Ovary (tissue), 10 donors: ENCODE measurements at places on chromosomes 5 and 9. TPM values are rescaled to one million over a fixed set of nuclear protein-coding genes. Genes with fewer than 3 reads are reported as not detected.

Gene CCL21
- total RNA-seq, result 34.2 TPM

Gene PRRX2
- total RNA-seq, result 4.0 TPM

Gene CYLC2
- not detected for total RNA-seq

Gene STK32A
- 8.9 TPM for total RNA-seq

Gene CSF1R
- 16.4 TPM for total RNA-seq

Gene PFN3
- not detected for total RNA-seq

Gene PTGDS
- total RNA-seq, result 5.8 TPM

Gene LTC4S
- total RNA-seq, result 11.8 TPM

Gene CAMK2A
- 0.34 TPM for total RNA-seq

Gene LRRTM2
- 0.92 TPM for total RNA-seq

Gene GLDC
- not detected for total RNA-seq

Gene PCDHAC2
- total RNA-seq, result 0.82 TPM

Gene SLC9A3
- total RNA-seq, result 2.6 TPM

Gene HTR1A
- 2.7 TPM for total RNA-seq

Gene LRRC19
- total RNA-seq, result not detected

GRCh38 chr5:13179407-13180087, 764.9 kb downstream of the DNAH5 start:
- no peak for DNase-seq

- DNase-seq, result no peak
These were observed 70.6 kb downstream of the SMARCA2 start for GRCh38 chr9:2085716-2086115.

DNA sequence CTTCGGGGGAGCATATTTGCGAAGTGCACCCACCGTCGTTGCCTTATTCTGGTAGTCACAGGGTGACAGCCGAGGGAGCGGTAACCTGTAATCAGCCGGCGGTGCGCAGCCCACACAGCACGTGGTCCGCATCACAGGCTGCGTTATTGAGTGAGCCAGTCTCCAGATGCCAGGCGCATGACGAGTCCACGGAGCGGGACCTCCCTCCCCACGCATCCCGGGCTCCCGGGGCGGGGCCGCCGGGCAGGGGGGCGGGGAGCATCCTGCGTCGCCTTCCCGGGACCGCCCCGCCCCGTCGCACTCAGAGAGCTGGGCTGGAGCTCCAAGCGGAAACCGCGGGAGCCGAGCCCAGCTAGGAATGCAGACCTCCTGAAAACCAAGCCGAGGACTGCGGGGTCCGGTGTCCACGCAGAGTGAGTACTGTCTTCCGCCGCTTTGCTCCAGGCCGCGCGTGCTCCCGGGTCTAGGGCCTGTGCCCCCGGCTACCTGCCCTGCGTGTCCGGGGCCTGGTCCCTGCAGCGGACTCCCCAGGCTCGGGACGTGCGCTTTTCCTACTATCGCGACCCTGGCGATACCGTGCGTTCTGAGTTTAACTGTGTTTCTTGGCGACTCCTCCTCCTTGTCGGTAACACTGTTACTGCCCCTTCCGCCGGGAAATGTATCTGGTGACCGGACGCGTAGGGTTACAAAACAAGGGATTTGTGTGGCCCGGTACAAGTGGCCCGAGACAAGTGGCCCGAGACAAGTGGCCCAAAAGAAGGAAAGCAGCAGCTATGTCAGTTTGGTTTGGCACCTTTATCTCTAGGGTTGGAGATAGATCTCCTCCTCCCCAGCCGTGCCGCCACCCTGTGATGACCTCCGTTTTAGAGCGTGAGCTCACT, 40.6 kb downstream of the CAST start:
- peak; percentile 95 for DNase-seq

- no peak for DNase-seq
These were observed 21.9 kb upstream of the MED10 start for GRCh38 chr5:6399980-6400910.

GRCh38 chr9:128696923-128697707, 5.2 kb upstream of the PKN3 start:
- no peak for DNase-seq

DNA sequence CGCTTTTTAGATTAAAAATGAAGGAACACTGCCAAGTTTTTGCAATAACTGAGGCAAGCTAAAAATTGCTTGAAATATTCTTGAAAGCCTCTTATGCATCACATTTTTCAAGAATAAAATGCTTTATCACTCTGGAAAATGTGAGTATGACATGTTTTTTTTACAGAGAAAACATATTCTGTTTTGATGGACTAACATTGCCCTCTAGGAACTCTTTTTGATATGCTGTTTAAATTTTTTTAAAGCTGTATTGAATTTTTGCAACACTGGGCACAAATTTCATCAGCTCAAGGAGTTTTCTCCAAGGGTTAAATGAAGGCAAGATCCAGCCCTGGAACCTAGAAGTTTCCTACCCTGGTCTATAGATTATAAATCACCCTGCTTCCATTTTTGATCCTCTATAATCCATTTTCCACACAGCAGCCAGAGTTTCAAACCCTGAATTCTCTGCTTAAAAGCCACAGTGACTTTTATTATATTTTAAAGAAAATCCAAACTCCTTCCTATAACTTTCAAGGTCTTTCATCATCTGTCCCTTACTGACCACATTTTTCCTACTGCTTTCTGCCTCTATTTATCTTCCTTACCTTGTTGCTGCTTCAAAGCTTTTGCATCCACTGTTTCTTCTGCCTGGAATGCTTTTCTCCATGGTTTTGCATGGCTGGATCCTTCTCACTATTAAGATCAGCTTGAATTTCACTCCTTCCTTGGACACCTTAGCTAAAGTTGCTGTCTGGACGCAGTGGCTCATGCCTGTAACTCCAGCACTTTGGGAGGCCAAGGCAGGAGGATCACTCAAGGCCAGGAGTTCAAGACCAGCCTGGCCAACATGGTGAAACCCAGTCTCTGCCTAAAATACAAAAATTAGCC, 60.9 kb downstream of the IL31RA start:
- no peak for DNase-seq

GRCh38 chr9:116992865-116993264, 305.8 kb downstream of the TRIM32 start:
- DNase-seq, result no peak

- no peak for DNase-seq
These were observed 571.1 kb upstream of the ZNF608 start for GRCh38 chr5:125317536-125317995.

GRCh38 chr5:63555874-63556273, 406.4 kb downstream of the HTR1A start:
- DNase-seq, result no peak

- DNase-seq, result no peak
These were observed 128.3 kb downstream of the GPBP1 start for GRCh38 chr5:57302164-57302563.

GRCh38 chr5:174750711-174751110, 26.3 kb downstream of the MSX2 start:
- DNase-seq, result no peak

- DNase-seq, result no peak
These were observed 143.9 kb downstream of the GOLPH3 start for GRCh38 chr5:32030222-32030621.

DNA sequence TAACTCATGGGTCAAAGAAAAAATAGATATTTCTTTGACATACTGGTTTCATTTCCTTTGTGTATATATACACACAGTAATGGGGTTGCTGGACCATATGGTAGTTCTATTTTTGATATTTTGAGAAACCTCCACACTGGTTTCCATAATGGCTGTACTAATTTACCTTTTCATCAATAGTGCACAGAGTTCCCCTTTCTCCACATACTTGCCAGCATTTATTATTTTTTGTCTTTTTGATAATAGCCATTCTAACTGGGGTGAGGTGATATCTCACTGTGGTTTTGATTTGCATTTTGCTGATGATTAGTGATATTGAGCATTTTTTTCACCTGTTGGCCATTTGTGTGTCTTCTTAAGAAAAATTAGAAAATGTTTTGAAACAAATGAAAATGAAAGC, 78.4 kb upstream of the CKMT2 start:
- DNase-seq, result no peak

DNA sequence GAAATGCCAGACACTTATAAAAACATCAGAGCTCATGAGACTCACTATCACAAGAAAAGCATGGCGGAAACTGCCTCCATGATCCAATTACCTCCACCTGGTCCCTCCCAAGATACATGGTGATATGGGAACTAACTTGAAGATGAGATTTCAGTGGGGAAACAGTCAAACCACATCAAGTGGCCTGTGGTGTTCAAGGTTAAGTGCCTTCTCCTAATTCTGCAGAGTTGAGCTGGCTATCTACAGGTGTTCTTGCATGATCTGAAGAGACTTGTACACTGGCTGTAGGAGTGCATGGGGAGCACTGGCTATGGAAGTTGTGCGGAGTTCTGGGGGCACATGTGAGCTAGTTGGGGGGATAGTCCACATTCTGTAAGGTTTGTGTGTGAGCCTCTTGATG, 34.0 kb upstream of the CKS2 start:
- no peak for DNase-seq

DNA sequence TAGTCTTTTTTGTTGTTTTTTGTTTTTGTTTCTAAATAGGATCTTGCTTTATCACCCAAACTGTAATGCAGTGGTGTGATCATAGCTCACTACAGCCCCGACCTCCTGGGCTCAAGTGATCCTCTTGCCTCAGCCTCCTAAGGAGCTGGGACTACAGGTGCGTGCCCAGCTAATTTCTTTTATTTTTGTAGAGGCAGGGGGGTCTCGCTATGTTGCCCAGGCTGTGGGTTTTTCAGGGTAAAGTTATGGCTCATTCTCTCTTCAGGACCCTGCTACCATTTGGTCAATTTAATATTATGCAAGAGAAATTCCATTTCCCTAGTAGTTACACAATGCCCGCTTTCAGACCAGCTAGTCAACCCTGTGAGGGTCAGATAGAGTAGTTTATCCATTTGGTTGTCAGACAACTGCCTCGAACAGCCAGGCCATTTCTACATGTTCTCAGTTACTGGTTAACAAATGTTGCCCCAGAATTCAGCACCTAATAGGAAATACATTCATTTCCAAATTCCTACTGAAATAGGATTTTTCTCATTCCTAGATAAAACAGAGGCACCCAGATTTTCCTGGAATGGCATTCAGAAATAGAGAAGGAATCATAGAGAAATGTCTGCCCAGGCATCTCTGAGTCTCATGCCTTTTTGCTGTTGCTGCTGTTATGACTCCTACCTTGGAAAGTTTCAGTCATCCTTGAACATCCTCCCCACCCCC, 6.4 kb upstream of the GLIS3 start:
- DNase-seq, result no peak

- no peak for DNase-seq
These were observed 294.3 kb downstream of the TLE1 start for GRCh38 chr9:81394881-81395675.

- no peak for DNase-seq
These were observed 13.6 kb downstream of the PDE6A start for GRCh38 chr5:149930749-149931574.

- DNase-seq, result no peak
These were observed 265.2 kb downstream of the MAT2B start for GRCh38 chr5:163770625-163771024.

- DNase-seq, result no peak
These were observed 196 bp upstream of the GRM6 start for GRCh38 chr5:178995341-178995690.

- no peak for DNase-seq
These were observed 38.2 kb downstream of the ENTREP1 start for GRCh38 chr9:69363191-69363590.

- no peak for DNase-seq
These were observed 24.4 kb upstream of the RASA1 start for GRCh38 chr5:87243161-87243844.

DNA sequence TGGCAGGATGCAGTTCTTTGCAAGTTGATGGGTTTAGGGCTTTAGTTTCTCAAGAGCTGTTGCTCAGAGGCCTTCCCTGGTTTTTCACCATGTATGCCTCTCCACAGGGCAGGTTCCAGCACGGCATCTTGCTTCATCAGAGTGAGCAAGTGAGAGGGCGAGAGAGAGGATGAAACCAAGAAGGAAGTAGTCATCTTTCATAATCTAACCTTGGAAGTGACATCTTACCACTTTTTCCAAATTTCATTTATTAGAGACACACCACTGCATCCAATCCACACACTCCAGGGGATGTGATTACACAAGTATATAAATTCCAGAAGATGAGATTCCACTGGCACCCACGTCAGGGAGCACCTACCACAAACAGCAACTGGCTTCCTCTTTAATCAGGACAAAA, 294.4 kb downstream of the MARCHF11 start:
- DNase-seq, result no peak

DNA sequence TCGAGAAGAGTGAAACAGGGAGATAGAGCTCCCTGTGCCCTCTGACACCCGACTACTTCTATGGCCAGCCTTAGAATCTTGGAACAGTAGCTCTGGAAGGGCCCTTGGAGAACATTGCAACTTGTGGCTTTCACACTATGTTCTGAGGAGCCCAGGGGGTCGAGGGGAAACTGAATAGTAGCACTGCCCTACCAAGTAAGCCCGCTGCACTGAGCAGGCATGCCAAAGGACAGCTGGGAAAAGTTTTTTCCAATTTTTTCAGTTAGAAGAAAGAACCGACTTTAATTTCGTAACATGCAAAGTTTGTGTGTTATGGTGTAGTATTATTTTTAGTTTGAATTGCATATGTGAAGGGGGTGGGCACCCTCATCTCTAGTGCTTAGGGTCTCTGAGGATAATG, 10.9 kb downstream of the SMIM3 start:
- no peak for DNase-seq

DNA sequence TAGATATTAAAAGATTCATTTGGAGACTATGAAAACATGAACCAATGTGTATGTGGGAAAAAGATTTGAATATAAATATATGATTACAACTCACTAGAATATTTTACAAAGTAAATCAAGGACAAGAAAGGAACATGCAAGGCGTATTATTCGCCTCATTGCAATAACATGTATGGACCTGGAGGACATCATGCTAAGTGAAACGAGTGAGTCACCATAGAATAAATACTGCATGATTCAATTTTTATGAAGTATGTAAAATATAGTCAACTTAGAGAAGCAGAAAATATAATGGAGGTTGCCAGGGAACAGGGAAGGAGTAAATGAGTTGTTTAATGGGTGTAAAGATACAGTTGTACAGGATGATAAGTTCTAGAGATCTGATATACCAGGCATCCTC, 4.9 kb downstream of the TXNDC8 start:
- DNase-seq, result no peak

GRCh38 chr5:3058942-3059341, 307.5 kb upstream of the IRX2 start:
- no peak for DNase-seq

GRCh38 chr9:79572608-79573411, 1.0 kb downstream of the TLE4 start:
- peak; percentile 75 for DNase-seq

GRCh38 chr5:146825033-146825432, 53.5 kb downstream of the PPP2R2B start:
- DNase-seq, result no peak

GRCh38 chr9:22446950-22447617, 460 bp downstream of the DMRTA1 start:
- no peak for DNase-seq

GRCh38 chr5:115947260-115947659, 15.0 kb upstream of the LVRN start:
- DNase-seq, result no peak

GRCh38 chr9:126462617-126463016, 136.0 kb downstream of the MVB12B start:
- DNase-seq, result no peak
